ENCODE measurements at places on chromosomes 5 and 9. TPM values are rescaled to one million over a fixed set of nuclear protein-coding genes. Genes with fewer than 3 reads are reported as not detected.

AQP3 gene
- 2.1 TPM for total RNA-seq

LRRTM2 gene
- 0.44 TPM for total RNA-seq

SPATA31C1 gene
- not detected for total RNA-seq

ADAMTSL1 gene
- total RNA-seq: not detected

LCN1 gene
- not detected for total RNA-seq

KIAA0825 gene
- total RNA-seq: 0.62 TPM

FASTKD3 gene
- total RNA-seq: 11.6 TPM

SH3GL2 gene
- not detected for total RNA-seq

IFNK gene
- total RNA-seq: not detected

ZNF354B gene
- total RNA-seq: 16.4 TPM

IFNA13 gene
- not detected for total RNA-seq

RNF14 gene
- total RNA-seq: 22.0 TPM

LHX6 gene
- not detected for total RNA-seq

RNF208 gene
- total RNA-seq: 10.1 TPM

GPR21 gene
- total RNA-seq: 1.0 TPM

PIP5K1B gene
- 76.2 TPM for total RNA-seq

ABLIM3 gene
- total RNA-seq: not detected

C5orf52 gene
- not detected for total RNA-seq

PCSK5 gene
- total RNA-seq: 1.5 TPM

GMCL2 gene
- not detected for total RNA-seq

WDR38 gene
- total RNA-seq: not detected

LURAP1L gene
- not detected for total RNA-seq

PLPPR1 gene
- total RNA-seq: not detected

BAAT gene
- total RNA-seq: not detected

HRH2 gene
- 34.3 TPM for total RNA-seq

SNCB gene
- total RNA-seq: not detected

MRNIP gene
- total RNA-seq: 30.1 TPM

NSG2 gene
- not detected for total RNA-seq

HSDL2 gene
- 20.4 TPM for total RNA-seq

FBXO4 gene
- total RNA-seq: 16.1 TPM

TMEFF1 gene
- total RNA-seq: 1.1 TPM

FGF18 gene
- 0.16 TPM for total RNA-seq

FBXL7 gene
- total RNA-seq: 0.05 TPM

CAVIN4 gene
- total RNA-seq: 0.23 TPM

CCDC69 gene
- total RNA-seq: 31.4 TPM

PCDHA13 gene
- not detected for total RNA-seq

FBP2 gene
- total RNA-seq: not detected

TAF11L10 gene
- total RNA-seq: not detected

GLRA1 gene
- not detected for total RNA-seq

TAF1L gene
- not detected for total RNA-seq

PCDHB5 gene
- total RNA-seq: not detected

STC2 gene
- total RNA-seq: 22.8 TPM

FNBP1 gene
- 359 TPM for total RNA-seq

NIM1K gene
- total RNA-seq: 0.76 TPM

PDGFRB gene
- total RNA-seq: 0.46 TPM

ANKRD31 gene
- total RNA-seq: 0.28 TPM

SHB gene
- total RNA-seq: 1.9 TPM

BNIP1 gene
- 23.2 TPM for total RNA-seq

FOXD4 gene
- total RNA-seq: not detected

DMRTA1 gene
- total RNA-seq: not detected

C5orf46 gene
- total RNA-seq: not detected

NEUROG1 gene
- total RNA-seq: not detected

LEAP2 gene
- 4.4 TPM for total RNA-seq

Data from activated T-helper 2 cell treated with anti-CD3 and anti-CD28 coated beads, Interferon-gamma antibody, Interleukin-2, Interleukin-4, amounts not matched to agents 10 μg/mL and 5 μg/mL and 100 μg/mL, durations not matched to agents 14 hours and 24 hours and 36 hours (primary cell).